ENCODE measurements at places on chromosomes 2 and 18. TPM values are rescaled to one million over a fixed set of nuclear protein-coding genes. Genes with fewer than 3 reads are reported as not detected.

DNA sequence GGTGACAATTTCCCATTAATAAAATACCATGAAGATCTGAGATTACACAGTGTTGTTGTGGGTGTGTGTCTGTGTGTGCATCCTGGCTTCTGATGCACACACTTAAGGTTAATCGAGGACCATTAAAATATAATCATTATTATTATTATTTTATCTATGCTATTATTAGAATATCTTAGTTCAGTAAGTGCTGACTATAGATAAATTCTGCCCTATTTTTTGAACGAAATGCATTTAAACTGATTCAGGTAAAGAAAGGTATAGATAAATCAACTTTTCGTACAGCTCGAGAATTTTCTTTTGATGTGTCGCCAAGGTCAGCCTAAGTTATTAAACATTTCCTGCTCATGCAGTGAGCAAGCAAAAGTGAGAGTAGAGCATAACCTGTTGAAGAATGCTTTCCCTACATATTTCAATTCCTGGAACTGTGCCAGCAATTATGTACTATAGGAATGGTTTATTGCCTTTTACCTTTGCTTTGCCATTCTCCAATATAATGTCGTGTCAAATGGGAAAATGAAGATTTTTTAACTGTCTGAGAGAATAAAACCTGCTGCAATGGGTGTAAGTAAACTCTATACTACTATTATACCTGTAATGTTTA, 25.8 kb downstream of the KCNJ3 start:
- DNase-seq = no peak

- DNase-seq = no peak
Measured at GRCh38 chr2:180482696-180483095, 475.6 kb upstream of the CWC22 start.

- DNase-seq = no peak
Measured at GRCh38 chr2:55898386-55899040, 25.1 kb downstream of the EFEMP1 start.

GRCh38 chr18:13003466-13003896, 12.3 kb downstream of the CEP192 start:
- peak; percentile 28 for DNase-seq

GRCh38 chr2:120809151-120809550, 73.5 kb downstream of the GLI2 start:
- no peak for DNase-seq

IL36A gene
- not detected for total RNA-seq

DNA sequence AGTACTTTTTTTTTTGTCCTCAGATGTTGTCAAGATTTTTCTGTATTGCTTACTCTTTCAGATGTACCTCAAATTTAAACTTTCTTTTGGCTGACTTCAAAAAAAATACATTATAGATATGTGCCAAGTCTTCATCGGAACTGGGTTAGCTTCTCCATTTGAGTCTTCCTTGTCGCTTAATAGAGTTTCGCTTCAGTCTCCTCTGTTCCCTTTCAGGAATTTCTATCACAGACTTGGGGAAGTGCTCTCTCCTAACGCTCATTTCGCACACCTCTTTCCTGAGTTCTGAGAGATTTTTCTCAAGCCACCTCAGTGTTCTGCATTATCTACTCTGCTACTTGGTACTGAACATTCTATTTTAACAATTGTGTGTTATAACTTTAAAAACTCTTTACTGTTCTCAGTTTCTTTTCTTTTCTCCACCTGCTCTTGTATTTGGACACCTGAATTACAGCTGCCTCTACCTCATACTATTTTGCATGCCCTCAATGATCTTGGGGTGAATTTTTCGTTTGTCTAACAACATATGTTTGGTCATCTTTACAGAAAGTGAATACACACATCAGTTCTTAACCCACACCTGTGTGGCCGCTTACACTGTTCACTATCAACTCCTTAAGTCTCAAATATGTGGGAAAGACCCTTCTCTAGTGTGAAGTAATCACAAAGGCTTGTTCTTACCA, 16.5 kb downstream of the PTPN2 start:
- DNase-seq = no peak

GRCh38 chr2:81645745-81646301, 1341.3 kb upstream of the LRRTM1 start:
- DNase-seq = no peak

DTNA gene
- total RNA-seq = 113 TPM

DNA sequence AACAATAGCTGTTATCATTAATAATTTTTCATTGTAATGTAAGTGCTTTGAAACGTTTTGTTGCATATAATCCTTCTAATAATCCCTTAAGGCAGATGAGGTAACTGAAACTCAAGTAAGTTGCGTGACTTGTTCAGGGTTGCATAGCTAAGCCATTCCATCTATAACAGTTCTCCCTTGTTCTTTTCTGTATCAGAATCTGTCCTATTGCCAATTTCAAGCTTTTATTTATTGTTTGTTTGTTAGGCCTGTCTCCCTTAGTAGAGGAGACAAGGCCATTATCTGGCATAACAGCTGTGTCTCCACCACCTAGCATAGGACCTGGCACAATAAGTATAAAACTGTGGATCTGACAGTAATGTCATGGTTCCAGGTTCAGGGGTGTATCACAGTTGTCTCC, 19.4 kb downstream of the BABAM2 start:
- no peak for DNase-seq

DNA sequence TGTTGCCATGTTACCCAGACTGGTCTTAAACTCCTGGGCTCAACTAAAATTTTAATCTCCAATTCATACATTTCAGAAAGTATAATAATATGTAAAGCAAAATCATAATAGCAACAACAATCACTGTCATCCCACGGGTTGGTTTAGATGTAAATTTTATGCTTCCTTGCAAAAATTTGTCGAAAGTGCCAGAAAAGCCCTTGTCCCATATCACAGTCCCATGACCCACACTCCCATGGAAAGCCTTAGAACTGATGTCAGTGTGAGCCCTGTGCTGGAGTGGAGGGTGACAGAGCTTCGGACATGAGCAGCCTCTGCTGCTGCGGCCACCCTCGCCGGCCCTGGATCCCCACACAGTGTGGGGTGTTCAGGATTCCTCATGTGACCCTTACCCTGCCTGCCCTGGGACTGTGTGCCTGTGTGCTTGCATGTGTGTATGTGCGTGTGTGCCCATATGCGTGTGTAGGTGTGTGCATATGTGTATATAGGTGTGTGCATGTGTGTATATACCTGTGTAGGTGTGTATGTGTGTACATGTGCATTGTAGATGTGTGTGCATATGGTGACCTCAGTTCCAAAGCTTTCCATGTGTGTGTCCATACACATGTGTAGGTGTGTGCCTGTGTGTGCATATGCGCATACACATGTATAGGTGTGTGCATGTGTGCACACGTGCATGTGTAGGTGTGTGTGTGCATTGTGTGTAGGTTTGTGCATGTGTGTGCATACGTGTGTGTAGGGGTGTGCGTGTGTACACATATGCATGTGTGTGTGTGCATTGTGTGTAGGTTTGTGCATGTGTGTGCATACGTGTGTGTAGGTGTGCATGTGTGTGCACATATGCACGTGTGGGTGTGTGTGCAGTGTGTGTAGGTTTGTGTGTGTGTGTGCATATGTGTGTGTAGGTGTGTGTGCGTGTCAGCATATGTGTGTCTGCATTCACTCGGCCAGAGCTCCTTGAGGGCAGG, 65.1 kb downstream of the HPCAL1 start:
- DNase-seq = no peak

HOXD12 gene
- not detected for total RNA-seq

GRCh38 chr2:169272010-169272409, 90.3 kb downstream of the LRP2 start:
- no peak for DNase-seq

DNA sequence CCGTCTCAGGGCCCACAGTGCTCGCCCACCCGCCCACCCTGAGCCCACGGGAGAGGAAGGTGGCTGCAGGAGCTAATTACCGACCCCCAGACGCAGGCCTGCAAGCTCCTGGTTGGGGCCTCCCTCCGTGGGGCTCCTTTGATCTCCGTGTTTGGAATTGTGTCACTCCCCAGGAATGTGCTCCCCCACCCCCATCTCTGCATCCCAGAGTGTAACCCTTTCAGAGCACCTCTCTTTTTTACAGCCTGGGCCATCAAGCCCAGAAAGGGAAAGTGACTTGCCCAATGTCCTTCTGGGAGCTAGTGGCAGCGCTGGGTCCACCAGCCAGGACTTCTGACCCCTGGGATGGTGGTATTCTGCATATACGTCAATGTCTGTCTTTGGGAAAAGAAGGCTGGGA, 335.1 kb downstream of the CYRIA start:
- no peak for DNase-seq

IL36RN gene
- not detected for total RNA-seq

GRCh38 chr2:67651565-67651964, 254.4 kb downstream of the ETAA1 start:
- no peak for DNase-seq

DLGAP1 gene
- total RNA-seq = 0.47 TPM

DNA sequence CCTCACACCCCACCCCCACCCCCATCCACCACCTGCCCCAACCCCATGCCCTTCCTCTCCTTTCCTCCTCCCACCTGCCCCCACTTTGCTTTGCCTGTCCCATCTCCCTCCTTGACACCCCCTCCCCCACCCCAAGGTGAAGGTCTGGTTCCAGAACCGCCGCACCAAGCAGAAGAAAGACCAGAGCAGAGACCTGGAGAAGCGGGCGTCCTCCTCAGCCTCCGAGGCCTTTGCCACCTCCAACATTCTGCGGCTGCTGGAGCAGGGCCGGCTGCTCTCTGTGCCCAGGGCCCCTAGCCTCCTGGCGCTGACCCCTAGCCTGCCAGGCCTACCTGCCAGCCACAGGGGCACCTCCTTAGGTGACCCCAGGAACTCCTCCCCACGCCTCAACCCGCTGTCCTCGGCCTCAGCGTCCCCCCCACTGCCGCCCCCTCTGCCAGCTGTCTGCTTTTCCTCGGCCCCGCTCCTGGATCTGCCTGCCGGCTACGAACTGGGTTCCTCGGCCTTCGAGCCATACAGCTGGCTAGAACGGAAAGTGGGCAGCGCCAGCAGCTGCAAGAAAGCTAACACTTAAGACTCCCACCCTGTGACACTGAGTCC, 3.0 kb upstream of the ATP6V1B1 start:
- no peak for DNase-seq
